Activated CD4-positive, alpha-beta T cell treated with anti-CD3 and anti-CD28 coated beads for 1 hour (primary cell): ENCODE measurements at places on chromosomes 11 and 22.

DNA sequence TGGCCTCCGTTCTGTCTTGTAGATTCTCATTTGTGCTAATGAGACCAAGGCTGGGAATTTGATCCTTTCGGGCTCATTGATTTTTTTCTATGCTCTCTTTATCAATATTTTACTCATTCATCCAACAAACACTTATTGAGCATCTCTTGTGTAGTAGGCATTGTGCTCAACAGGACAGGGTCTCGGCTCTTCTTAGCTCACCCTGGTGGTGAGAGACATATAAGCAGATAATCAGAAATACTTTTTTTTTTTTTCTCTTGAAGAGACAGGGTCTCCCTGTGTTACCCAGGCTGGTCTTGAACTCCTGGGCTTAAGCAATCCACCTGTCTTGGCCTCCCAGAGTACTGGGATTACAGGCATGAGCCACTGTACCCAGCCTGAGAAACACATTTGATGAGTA lies 48.0 kb upstream of the SLC5A1 start:
- DNase-seq: no peak

DNA sequence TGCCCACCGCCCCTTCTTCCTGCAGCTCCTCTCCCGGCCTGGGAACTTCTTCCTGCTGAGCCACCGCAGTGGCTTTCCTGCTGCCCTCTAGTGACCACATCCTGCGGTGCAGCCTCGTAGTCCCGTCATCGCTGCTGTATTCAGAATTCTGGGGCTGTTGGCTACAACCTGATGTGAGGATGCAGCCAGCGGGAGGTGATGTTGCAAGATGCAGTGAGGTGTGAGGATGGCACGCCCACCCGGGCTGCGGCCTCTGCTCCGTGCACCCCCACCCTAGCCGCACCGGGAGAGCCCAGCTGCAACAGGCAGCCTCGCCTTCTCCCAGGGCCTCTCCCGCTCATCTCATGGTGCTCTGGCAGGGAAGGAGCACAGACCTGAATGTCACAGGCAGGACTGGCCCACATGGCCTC lies 10.1 kb downstream of the CHST1 start:
- peak; percentile 34 for DNase-seq

- DNase-seq: no peak
These were observed 28.5 kb upstream of the MUC5B start for GRCh38 chr11:1194231-1194976.

GRCh38 chr22:39243439-39244135 lies 1.2 kb downstream of the PDGFB start:
- no peak for DNase-seq

DNA sequence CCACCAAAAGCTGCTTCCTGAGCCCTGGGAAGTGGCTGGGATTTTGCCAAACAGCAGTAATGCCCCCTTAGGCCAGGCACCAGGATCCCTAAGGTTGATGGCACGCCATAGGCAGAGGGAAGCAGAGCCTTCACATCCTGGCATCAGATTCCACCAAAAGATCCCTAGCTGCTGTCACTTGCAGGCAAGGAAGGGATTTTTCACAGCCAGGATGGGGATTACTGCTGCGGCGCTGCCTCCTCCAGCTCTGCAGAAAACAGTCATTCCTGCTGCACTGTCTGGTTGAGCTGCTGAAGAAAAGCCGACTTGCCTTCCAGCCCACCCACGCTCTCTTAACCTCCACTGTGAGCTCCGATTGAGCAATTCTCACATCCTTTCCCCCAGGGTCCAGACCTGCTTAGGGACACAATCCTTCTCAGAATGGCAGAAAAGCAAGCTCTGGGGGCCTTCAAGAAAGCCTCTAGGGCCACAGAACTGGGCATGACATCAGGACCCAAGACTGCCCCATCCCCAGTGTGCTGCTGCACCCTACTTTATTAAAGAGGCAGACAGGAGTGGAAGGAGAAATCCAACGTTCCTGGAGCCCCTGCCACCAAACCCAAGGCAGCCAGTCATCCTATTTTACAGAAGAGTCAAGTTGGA lies 19.9 kb downstream of the SYN3 start:
- no peak for DNase-seq

- no peak for DNase-seq
These were observed 82.7 kb upstream of the TMEM45B start for GRCh38 chr11:129732941-129733340.

DNA sequence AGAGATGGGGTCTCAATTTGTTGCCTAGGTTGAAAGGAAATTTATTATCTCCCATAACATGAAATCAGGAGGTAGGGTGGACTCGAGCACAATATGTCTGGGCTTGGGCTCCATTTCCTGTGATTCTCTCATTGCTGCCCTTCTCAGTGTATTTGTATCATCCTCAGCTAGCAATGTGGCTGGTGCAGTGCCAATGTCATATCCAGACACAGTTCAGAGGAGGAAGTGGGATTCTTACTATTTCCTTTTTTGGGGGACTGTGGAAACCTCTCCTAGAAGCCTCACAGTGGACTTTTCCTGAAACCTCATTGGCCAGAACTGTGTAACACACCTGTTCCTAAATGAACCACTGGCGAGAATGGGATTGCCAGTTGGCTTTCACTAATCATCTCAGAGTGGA lies 21.0 kb upstream of the SWAP70 start:
- DNase-seq: no peak

GRCh38 chr11:83722392-83723119 lies 436.4 kb upstream of the CCDC90B start:
- DNase-seq: no peak

DNA sequence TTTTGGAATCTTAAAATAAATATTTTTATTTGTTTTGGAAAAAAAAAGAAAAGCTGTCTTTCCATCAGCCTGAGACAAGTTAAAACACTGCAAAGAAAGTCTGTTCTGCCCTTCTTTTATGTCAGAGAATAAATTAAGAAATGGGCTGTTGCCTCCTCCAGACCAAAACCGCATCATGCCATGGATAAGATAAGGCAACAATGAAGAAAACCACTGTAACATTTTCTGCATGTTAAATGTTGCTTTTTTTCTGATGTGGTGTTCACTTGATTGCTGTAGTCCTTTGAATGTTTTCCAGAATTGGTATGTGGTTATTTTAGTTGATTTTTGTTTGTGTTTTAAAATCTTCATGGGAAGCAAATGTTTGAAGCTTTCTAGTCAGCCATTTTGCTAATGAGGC lies 319.2 kb upstream of the CNTN5 start:
- DNase-seq: no peak

- DNase-seq: no peak
These were observed 170.0 kb upstream of the PDGFD start for GRCh38 chr11:104333977-104334376.

GRCh38 chr11:34655335-34656008 lies 34.6 kb downstream of the EHF start:
- no peak for DNase-seq

GRCh38 chr22:44914026-44914721 lies 95.6 kb downstream of the PHF21B start:
- no peak for DNase-seq
